Muscle of leg (tissue), 16 donors: ENCODE measurements at places on chromosomes 4 and X. TPM values are rescaled to one million over a fixed set of nuclear protein-coding genes. Genes with fewer than 3 reads are reported as not detected.

The TBC1D14 gene
- total RNA-seq = 45.2 TPM

- DNase-seq = no peak
Observed at GRCh38 chr4:152981842-152982241, 45.7 kb downstream of the FHDC1 start.

DNA sequence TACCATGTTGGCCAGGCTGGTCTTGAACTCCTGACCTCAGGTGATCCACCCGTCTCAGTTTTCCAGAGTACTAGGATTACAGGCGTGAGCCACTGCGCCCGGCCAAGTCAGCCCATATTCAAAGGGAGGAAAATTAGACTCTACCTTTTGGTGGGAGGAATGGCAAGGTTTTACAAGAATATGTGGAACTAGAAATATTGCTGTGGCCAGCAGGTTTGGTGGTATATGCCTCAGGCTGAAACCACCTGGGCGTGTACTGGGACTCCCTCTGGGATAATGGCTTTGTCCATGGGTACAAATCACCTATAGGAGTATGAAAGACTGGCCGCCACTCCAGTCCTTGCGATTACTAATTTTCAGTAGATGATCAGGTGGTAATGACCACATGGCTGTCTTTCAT lies 32.4 kb downstream of the SAT1 start:
- DNase-seq = no peak

DNA sequence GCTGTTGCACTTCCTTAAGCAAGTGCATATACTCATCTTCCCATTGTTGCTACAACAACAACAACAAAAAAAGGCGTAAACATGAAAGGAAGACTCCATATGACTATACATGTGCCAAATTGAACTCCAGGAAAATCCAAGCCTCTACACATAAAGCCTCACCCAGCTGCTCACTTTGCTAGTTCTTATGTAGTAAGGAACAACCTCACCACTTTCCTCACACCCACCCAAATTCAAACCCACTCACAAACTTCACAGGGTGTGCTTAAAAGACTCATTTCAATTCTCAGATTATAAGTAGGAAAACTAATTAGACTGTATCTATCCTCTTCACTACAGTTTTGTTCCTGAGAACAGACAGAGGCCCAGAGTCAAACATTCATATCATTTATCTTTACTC lies 671.1 kb upstream of the INTU start:
- no peak for DNase-seq

The HMX1 gene
- 0.09 TPM for total RNA-seq

DNA sequence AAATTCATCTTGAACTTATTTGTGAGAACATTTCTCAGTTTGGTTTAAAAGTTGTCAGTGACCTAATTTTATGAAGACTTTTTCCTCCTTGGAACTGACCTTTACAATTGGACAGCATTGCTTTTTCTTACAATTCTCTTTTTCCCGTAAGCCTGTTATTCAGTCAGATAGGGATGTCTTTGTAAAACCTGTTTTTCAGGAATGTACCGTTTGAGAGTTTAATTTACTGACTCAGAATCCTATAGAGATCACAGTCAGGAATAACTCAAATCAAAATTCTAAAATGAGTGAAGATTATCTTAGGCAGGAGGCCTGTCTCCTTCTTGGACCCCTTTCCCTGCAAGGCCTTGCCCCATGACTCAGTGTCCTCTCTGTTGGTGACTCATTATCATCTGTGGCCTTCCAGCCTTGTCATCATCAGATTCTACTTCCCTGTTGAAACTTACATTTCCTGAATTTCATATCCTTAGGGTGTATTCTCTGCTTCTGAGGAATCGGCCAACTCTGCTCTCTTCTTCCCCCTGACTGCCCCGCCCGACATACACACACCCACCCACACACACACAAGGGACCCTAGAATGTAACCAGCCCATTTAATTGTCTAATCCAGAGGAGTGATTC lies 99.8 kb downstream of the ARHGAP10 start:
- DNase-seq = peak; percentile 90
